ENCODE measurements at places on chromosomes 5 and 9.
A peak's percentile ranks its signal among the peaks of the same experiment; 100 is the strongest.

- DNase-seq, result no peak
Measured at GRCh38 chr9:35546853-35547252, 56.9 kb downstream of the RUSC2 start.

- DNase-seq, result no peak
Measured at GRCh38 chr9:89732295-89732938, 127.6 kb downstream of the GADD45G start.

GRCh38 chr9:8012986-8013385, 213.4 kb upstream of the DMAC1 start:
- no peak for DNase-seq

DNA sequence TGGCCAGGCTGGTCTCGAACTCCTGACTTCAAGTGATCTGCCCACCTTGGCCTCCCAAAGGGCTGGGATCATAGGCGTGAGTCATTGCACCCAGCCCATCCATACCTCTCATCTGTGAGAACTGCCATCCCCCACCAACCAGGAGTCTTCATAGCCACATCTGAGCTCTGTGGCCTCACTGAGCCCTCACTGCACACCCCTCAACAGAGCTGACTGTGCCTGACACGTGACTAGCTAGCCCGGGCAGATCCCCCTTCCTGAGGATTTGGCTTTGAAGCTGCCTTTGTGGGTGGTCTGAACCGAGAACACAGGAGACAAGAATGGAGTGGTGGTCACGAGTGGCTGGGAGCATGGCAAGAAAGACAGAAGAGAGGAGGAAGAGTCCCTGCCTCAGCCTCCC, 15.6 kb downstream of the AK8 start:
- no peak for DNase-seq

DNA sequence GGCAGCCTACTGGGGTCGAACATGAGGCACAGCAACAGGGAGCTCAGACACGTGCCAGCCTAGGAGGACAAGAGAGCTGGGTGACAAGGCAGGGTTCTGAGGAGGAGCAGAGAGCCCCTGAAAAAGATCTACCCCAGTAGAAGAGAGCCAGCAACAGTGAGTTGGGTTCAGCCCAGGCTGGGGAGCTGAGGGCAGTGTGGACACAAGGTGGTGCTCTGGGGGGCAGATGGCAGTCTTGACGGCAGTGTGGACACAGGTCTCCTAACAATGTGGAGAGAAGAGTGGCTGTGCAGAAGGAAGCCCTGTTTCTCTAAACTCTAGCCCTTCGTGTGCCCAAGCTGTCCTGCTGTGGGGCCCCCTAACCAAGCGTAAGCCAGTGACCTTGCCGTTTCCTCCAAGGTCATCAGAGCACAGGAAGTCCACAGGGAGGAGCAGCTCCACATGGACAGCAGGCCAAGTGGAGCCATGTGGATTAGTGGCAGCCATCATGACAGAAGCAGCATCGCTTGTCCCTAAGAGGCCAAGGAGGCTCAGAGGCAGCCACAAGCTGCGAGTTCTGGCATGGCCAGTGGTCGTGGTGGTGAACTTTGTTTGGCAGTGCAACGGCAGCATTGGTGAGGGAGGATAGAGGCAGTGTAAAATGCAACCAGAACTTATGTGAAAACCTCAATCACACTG, 25.1 kb upstream of the LMX1B start:
- DNase-seq, result no peak

GRCh38 chr9:104748359-104749031, 1.0 kb downstream of the NIPSNAP3A start:
- no peak for DNase-seq

DNA sequence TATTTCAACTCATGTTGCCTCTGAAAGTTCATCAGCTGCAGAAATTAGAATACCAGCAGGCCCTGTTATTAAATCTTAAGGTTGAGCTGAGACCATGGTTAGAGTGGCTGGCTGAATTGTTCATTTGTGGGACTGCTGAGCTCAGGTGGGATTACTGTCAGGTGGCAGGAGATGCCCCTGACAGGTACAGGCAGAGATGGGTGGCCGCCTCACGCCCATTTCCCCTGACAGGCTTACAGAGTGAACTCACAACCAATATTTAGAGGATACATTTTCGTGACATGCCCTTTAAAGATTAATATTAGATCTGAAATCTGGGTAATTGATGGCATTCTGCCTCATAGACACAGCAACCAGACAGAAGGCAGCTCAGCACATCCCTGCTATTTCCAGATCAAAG, 136.0 kb downstream of the MVB12B start:
- no peak for DNase-seq

- peak; percentile 39 for DNase-seq
Measured at GRCh38 chr9:137294091-137294680, 7.9 kb downstream of the NRARP start.

- no peak for DNase-seq
Measured at GRCh38 chr5:147384346-147385193, 125.3 kb downstream of the DPYSL3 start.

DNA sequence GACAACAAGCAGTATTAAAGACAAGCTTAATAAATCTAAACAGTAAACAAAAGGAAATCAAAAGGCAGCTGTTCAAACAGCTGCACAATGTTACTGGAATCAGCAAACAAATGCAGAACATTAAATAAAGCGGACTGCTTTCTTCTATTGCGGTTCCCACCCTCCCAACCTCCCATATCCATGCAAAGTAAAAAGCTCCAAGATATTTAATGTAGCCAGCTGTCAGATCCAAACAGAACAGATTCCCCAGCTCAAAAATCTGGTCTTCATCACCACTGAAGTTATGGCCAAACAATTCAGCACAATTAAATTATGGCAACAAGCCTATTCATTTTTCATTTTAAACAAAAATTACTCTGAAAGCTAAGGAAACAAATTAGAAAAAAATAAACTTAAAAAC, 75.9 kb downstream of the SLC38A9 start:
- no peak for DNase-seq

DNA sequence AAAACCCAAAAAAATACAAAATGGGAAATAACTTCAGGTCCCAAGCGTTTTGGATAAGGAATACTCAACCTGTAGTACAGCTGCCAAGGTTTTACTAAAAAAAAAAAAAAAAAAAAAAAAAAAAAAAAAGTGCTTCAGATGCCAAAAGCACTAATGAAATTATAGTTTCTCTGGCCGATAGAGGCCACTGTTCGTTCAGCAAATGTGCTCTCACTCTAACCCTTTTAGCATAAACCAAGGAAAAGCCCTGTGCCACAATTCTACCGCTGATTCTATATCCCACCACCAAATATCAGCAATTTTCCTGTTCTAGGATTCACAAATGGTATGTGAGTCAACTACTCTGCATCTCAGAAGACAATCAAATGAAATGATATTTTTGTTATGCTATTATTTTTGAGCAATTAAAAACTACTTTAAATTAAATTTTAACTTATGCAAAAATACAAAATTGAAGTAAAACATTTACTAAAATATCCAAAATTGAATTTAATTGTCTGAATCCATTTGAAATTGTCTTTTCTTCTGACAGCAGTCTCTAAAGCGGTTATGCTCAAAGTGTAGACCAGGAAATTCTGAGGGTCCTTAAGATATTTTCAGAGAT, 79.8 kb downstream of the RICTOR start:
- DNase-seq, result peak; percentile 20

- no peak for DNase-seq
Measured at GRCh38 chr5:59067956-59068656, 485.2 kb downstream of the RAB3C start.

GRCh38 chr9:112180387-112180881, 5.3 kb upstream of the SUSD1 start:
- no peak for DNase-seq

- no peak for DNase-seq
Measured at GRCh38 chr5:106727071-106727470, 943.7 kb downstream of the EFNA5 start.

- DNase-seq, result no peak
Measured at GRCh38 chr5:55934115-55934613, 60.6 kb downstream of the IL6ST start.

- DNase-seq, result no peak
Measured at GRCh38 chr5:172599204-172599567, 41.9 kb upstream of the NEURL1B start.

DNA sequence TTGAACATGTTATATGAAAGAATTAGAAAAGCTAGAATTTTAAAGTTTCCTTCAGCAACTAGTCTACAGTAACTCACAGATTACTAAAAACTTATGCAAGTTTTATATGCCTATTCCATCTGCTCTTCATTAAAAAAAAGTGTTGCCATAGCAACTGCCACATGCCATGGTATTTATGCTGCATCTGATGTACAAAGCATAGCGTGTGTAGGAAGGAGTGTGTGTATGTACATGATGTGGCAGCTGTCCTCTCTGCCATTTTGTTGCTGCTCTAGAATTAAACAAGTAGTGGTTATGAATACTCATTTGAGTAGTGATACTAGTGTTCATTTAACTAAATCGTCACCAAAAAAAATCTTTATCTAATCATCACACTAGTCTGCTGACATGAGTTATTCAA, 593.5 kb downstream of the CETN3 start:
- no peak for DNase-seq

DNA sequence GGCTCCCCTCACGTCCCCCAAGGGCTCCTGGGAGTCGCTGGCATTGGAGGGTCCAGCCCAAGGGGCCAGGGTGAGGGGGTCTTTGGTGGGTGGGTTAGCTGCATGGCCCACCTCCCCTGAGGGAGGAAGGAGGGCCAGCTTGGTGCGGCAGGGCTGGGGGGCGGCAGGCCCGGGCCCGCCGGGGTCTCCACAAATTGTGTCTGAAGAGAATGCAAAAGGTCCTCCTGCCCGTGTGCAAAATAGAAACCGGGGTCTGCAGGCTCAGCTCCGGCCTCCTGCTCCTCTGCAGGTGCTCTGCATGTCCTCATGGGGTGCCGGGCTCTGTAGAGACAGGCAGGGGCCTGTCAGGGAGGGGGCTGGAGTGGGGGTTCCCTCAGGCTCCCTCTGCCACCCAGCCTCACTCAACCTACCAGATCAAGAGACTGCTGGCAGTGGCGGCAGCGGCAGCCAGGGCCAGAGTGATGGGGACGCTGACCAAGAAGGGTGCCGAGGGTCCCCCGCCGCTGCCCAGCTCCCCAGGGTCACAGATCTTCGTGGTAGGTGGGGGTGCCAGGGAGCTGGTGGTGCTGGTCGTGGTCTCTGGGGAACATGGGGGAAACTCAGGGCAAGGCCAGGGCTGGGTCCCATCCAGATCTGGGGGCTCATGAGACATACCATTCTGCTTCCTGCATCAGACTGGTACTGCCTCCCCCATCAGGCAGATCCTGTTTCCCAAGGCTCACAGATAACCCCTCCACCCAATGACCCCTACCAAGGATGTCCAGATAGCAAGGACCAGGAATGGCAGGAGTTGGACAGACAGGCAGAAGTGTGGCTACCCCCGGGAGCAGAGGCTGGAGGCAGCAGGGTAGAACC, 29.2 kb upstream of the ENHO start:
- no peak for DNase-seq

DNA sequence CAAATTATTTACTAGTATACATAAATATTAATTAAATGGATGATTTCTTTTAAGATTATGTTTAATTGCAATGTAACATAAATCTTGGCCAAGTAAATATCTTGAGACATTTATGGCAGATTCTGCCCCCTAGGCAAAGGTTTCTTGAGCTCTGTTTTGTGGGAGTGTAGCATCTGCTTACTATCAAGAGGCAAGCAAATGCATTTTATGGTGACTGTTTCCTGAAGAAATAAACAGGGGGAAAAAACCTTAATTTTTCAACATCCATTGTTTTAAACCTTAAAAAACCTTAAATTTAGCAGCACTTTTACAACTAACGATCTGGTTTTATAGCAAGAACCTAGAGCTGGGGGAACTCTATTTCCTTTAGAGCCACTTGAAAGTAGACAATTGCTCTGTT, 25.7 kb upstream of the FREM1 start:
- DNase-seq, result no peak

DNA sequence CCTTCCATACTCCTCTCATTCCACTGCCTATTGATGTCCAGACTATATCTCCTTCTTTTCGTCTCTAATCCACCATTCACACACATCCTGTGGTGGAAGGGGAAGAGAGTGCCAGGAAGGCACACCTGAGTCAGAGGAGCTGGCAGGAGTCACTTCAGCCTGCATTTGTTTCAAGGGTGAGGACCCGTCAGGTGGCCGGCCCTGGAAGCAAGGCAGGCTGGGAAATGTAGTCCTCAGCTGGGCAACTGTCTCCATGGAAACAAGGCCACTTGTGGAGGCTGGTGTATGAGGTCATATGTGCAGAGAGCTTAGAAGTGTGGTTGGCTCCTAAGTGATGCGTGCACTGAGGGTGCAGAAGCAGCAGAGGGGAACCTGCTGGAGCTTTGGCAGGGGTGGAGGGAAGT, 278.4 kb downstream of the NSG2 start:
- DNase-seq, result no peak

- no peak for DNase-seq
Measured at GRCh38 chr5:74685979-74686631, 1.1 kb downstream of the HEXB start.

GRCh38 chr5:83149671-83150070, 72.3 kb downstream of the XRCC4 start:
- no peak for DNase-seq

DNA sequence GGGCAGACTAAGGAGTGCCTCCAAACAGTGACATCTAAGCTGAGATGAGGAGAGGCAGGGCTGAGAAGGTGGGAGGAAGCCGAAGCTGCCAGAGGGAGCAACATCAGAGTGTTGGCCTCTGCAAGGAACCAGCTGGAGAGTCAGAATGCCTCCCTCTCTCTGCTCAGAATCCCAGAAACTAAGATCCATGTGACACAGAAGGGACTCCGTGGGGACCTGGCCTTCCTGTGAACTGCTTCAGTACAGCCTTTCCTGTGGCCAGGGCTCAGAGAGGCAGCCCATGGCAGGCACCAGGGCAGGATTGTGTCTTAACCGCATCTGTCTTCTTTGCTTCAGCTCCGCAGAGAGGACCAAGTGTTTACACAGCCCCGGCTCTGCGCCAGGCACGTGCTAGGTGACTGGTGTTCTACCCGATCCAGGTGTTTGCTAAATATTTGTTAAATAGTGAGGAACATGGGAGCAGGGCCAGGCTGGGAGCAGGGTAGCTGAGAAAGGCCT, 33.5 kb downstream of the KCNMB1 start:
- peak; percentile 33 for DNase-seq

GRCh38 chr5:135393691-135394090, 5.3 kb downstream of the MACROH2A1 start:
- DNase-seq, result no peak

GRCh38 chr9:749716-750115, 91.8 kb upstream of the DMRT1 start:
- no peak for DNase-seq

- no peak for DNase-seq
Measured at GRCh38 chr5:78610636-78611035, 37.9 kb downstream of the LHFPL2 start.

GRCh38 chr9:37370968-37371563, 51.4 kb upstream of the GRHPR start:
- no peak for DNase-seq
